Panc1 (cell line): ENCODE measurements at places on chromosomes 3 and 15.

- no peak for DNase-seq
These were observed 15.7 kb upstream of the PPARG start for GRCh38 chr3:12273045-12273695.

DNA sequence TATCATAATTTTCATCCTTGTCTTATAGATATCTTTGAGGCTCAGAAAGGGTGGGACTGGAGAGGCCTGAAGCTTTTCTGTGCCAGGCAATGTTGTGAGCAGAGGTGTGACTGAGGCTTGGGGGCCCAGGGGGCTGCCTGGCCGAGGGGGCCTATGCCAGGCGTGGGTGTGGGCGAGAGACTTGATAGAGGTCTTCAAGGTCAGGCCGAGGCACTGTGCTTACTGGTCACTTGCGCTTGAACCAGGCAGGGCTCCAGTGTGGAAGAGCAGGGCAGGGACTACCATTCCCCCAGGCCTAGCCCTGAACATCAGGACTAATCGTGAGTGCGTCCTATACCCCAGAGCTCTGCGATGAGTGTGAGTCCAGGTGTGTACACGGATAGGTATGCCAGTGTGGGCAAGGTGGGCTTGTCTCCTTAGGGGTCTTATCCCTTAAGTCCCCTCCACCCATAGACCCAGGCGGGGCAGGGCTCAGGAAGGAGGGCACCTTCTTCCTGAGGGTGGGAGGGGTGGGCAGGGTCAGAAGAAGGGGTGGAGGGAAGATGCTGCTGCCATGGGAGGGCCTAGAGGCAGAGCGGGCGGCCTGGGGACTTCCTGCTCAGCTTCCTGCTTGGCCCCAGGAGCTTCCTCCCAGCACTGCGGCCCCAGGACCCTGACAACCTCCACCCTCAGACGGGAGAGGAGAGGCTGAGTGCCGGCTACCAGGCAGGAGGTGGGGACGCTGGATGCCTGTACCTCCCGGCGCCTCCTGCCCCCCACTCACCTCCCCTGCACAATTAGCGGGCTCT, 84.7 kb downstream of the LINGO1 start:
- DNase-seq: no peak

DNA sequence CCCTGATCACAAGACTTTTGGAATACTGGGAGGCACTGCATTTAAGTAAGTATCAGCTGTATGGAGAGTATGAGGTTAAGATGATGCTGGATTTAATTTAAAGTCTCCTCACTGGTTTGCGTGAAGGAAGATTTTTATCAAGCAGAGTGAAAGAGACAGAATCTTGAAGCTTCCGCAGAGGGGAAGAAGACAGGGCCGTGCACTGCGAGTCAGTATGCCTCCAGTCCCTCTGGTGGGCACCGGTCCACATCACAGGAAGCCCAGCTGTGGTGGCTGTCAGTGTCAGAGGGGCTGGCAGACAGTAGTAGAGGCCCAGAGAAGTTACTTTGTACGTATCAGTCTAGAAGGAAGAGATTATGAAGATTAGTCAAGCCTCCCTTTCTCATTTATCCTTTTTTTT, 379.0 kb upstream of the TPRG1 start:
- no peak for DNase-seq

GRCh38 chr3:197406266-197406665, 107.9 kb upstream of the DLG1 start:
- DNase-seq: no peak

DNA sequence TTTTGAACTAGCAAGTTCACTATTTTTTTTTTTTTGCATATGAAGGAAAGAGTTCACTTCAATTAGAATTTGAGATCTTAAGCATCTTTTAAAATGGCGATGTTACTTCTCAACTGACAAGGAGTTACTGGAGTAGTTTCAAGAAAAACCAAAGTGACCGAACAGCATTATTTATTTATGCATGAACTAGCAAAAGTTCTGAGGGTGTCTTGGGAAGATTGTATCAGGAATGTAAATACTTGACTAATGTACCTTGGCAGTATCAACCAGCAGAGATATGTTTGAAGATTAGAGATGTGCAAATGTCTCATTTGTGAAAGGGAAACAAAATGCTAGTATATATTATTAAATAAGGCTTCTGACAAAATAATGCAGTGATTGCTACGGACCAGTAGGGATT, 203.9 kb downstream of the KBTBD8 start:
- DNase-seq: no peak

DNA sequence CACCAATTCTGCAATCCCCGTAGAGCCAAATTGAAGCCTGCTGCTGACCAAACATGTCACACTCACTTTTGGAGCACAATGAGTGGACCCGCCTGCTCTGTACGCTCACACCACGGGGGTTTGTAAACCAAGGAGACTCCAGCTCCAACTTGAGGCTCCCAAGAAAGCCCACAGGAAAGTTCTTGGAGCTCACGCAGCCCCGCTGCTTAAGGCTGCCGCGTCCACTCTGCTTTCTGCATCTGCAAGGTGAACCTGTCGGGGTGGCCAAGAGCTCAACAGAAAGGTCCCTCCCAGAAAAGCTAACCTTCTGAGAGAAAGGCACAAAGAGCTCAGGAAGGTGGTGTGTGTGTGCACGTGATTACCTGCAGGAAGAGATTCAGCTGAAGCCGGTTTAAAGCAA, 94.9 kb downstream of the PCSK6 start:
- DNase-seq: no peak

DNA sequence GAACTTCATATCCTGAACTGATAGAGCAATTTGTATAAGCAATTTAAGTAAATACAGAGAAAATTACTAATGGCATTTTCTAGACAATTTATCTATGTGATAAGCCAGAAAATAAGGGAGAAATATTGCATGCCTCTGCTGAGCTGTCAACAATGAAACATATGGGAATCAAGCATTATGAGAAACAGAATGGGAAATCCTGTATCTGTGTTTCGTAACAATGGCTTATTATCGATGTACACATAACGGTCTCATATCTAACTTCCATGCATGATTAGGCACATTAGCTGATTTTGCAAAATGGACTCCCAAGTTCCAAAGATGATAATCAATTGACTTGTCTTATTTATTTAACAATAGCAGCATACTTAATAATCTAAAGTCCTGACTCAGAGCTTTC, 30.4 kb upstream of the KCNMB2 start:
- no peak for DNase-seq

DNA sequence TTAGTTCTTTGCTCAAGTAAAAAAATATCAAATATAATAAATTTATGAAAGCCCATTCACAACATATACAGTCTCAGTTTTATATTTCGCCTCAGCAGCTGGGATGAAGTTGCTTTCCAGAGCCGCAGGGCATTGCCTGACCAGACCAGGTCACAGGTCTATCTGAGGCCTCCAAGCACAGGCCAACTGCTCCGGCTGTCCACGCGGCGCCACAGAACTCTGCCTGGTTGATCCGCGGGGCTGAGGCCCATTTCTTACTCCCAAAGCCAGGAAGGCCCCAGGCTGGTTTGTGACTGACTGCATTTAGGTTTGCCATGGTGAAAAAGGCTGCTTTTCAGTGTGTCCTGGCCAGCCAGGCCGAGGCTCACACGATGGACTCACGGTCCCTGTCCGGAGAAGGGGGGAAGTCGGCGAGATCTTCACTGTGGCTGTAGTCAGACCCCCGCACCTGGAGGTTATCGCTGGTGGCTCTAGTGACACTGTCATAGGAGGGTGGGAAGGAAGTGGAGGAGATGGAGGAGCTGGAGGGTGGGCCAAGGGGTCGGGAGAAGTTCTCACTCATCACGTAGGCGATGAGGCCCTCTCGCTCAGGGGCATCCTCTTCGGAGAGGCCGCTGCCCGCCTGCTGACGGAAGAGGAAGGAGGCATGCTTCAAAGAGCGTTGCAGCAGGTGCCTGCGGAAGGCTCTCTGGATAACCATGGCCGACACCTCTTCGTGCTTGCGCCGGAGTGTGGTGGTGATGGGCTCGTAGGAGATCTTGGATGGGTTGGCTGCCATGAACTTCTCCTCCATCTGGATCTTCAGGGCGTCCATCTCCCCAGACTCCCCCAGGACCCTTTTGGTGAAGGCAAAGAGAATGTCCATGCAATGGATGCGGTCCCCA, 54.1 kb downstream of the EXOG start:
- no peak for DNase-seq

GRCh38 chr3:81874738-81875137, 113.3 kb upstream of the GBE1 start:
- no peak for DNase-seq

GRCh38 chr3:99712291-99712954, 74.0 kb downstream of the COL8A1 start:
- no peak for DNase-seq

- no peak for DNase-seq
These were observed 17.2 kb upstream of the ADIPOQ start for GRCh38 chr3:186825294-186825821.

GRCh38 chr3:28243424-28244106, 2.1 kb downstream of the CMC1 start:
- no peak for DNase-seq

DNA sequence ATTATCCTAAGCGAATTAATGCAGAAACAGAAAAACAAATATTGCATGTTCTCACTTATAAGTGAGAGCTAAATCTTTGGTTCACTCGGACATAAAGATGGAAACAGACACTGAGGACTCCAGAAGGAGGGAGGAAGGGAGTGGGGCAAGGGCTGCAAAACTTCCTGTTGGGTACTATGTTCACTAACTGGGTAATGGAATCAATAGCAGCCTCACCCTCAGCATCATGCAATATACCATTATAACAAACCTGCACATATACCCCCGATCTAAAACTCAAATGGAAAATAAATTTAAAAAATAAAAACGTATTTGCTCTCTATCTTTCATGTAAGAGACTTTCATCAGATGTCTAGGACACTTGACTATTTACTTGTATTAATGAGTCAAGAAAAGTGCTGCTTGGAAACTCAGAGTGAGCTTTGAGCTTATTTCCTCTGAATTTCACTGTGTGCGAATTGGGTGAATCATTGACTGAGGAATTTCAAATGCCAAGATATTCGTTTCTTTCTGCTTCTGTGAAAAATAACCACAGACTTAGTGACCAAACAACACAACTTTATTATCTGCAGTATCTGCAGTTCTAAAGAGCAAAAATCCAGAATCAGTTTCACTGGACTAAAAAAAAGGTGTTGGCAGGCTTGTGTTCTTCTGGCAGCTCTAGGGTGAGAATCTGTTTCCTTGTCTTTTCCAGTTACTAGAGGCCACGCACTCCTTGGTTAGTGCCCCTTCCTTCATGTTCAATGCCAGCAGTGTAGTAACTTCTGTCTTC, 18.4 kb downstream of the TM4SF18 start:
- no peak for DNase-seq

DNA sequence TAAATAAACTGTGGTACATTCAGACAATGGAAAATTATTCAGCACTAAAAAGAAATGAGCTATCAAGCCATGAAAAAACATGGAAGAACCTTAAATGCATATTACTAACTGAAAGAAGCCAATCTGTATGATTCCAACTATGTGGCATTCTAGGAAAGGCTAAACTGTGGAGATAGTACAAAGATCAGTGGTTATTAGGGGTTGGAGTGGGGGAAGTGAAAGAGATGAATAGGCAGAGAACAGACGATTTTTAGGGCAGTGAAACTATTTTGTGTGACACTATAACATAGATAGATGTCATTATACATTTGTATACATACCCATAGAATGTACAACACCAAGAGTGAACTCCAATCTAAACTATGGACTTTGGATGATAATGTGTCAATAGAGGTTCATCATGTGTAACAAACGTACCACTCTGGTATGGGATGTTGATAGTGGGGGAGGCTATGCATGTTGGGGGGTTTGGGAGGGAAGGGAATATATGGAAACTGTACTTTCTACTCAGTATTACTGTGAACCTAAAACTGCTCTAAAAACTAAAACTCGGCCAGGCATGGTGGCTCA, 29.0 kb downstream of the RAB27A start:
- DNase-seq: no peak

- no peak for DNase-seq
These were observed 14.6 kb downstream of the HDC start for GRCh38 chr15:50250760-50251394.

GRCh38 chr3:190436331-190436730, 13.4 kb downstream of the TMEM207 start:
- no peak for DNase-seq

- DNase-seq: no peak
These were observed 64.0 kb downstream of the ITGB5 start for GRCh38 chr3:124823206-124823605.
